ENCODE measurements at places on chromosomes 11 and 22.

DNA sequence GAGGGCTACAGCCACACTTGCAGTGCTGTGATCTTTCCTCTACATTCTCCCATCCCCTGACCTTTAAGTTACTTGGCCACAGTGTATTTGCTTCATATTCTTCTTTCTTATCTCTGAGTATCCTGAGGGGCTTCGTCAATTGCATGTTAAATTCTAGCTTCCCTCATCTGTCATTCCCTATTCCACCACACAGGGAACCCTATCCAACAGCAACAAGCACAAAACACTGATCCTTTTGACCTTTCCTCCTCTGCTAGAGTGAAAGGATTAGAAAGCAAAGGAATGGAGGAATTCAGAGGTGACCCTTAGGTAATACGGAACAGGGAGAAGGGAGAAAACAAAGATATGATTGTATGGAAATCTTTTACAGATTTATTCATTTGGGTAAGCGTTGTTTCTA is 1061.7 kb upstream of the TENM4 start:
- DNase-seq: no peak

DNA sequence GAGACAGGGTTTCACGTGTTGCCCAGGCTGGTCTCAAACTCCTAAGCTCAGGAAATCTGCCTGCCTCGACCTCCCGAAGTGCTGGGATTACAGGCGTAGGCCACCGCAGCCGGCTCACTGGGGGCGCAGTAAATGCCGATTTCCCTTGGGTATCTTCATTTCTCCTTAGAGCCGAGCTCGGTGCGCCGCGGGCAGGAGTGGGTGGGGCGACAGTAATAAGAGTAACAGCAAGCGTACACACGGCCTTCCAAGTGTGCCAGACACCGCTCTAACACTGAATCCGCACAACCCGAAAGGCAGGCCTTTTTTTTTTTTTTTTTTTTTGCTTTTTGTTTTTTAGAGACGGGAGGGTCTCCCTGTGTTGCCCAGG is 500 bp upstream of the ADSL start:
- DNase-seq: peak; percentile 37

DNA sequence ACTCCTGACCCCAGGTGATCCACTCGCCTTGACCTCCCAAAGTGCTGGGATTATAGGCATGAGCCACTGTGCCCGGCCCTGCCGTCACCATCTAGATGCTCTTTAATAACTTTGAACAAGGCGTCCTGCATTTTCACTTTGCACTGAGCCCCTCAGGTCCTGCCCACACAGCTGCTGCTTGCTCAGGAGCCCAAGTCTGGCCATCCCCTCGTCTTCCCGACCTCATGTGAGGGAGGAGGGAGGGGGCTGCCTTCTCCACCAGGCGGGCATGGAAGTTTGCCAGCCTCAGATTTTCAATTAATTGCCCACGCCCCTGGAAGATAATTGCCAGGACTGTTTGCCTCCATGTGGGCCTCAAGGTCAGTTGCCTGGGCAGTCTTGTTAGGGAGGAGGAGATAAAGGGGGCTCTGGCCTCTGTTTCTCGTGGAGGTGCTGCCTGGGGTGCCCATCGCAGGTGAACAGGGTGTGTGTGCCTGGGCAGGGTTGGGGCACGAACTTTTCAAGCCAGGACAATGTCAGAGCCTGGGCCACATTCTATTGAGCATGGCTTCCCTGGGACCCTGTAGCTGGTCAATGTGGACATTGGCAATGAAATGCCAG is 27.9 kb upstream of the MYEOV start:
- no peak for DNase-seq

DNA sequence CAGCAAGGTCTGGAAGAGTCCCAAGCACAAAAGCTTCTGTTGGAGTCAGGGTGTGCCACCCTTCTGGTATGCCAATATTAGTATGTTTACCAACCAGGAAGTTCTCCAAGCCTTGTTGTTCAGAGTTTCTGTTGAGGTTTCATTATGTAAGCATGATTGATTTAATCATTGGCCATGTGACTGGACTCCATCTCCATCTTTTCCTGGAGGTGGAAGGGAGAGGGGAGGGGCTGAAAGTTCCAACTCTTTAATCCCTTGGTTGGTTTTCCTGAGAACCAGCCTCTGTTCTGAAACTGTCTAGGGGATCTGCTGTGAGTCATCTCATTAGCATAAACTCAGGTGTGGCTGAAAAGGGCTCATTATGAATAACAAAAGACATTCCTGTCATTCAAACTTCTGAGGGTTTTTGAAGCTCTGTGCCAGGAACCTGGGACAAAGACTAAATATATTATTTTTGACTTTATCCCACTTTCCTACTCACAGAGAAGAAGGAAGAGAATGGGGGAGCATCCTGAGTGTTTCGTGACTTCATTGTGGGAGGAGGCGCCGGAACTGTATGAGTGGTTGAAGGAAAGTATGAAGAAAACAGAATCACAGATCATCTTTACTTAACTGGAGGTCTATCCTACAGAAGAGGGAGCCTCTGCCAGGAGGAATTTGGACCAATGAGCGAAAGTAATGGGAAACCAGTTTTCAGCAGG is 138.2 kb downstream of the NECTIN1 start:
- DNase-seq: peak; percentile 21

- DNase-seq: no peak
Measured at GRCh38 chr22:38144025-38144405, 33.5 kb upstream of the BAIAP2L2 start.

DNA sequence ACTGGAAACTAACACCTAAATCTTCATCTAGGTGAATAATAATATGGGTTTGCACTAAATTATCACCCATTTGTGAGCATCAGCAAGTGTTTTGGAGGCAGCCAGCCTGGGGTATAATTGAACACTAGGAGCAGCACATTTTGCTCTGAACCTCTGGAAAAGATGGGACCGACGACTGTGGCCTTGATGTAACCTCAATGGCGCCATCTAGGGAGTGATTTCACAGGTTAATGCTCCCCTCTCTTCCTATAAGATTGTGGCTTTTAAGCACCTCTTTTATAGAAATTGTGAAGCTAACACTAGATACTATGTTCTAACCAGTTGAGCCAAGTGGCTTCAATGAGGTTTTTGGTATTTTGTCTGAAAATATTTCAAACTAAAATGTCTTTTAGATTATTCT is 203.7 kb downstream of the NELL1 start:
- DNase-seq: no peak

- DNase-seq: no peak
Measured at GRCh38 chr22:45231293-45231692, 9.4 kb downstream of the KIAA0930 start.

DNA sequence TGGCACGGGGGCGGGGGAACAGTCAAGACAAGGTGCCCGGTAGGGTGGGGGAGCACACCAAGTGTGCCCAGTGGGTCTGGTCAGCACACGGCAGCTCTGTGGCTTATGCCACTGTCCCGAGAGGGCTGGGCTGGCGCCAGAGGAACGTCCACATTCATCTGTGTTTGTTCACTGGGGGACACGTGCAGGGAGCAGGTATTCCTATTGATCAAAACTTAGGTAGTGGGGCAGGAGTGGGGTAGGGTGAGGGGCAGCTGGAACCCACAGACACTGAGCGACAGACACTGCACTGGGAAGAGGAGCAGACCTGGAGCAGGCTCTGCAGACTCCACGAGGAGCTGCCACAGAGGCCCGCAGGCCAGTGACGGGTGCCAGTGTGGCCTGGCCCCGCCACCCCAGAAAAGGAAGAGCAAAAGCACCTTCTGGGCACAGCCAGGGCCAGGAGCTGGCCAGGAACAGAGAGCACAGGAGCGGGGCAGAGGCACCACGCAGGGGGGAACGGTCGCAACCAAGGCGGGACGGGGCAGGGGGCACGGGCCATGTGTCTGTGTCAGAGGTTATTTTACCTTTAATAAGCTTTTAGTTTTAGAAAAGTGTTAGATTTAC is 2.1 kb upstream of the MOB2 start:
- DNase-seq: no peak

DNA sequence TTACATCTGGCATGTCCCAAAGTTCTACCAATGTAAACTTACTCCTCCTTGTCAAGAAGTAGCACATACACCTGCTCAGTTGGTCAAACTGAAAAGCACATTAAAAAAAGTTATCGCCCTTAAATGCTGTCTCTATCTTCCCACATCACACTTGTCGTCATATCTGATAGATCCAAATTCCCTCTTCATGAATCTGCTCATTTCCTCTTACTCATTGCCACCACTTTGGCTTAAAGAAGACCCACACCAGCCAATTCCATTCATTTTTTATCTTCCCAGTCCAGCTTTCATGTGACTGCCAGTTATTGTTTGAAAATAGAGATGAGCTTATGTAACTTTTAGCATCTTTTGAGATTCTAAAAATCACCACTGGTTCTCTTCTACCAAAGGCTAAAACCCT is 305.9 kb upstream of the MTNR1B start:
- DNase-seq: no peak

DNA sequence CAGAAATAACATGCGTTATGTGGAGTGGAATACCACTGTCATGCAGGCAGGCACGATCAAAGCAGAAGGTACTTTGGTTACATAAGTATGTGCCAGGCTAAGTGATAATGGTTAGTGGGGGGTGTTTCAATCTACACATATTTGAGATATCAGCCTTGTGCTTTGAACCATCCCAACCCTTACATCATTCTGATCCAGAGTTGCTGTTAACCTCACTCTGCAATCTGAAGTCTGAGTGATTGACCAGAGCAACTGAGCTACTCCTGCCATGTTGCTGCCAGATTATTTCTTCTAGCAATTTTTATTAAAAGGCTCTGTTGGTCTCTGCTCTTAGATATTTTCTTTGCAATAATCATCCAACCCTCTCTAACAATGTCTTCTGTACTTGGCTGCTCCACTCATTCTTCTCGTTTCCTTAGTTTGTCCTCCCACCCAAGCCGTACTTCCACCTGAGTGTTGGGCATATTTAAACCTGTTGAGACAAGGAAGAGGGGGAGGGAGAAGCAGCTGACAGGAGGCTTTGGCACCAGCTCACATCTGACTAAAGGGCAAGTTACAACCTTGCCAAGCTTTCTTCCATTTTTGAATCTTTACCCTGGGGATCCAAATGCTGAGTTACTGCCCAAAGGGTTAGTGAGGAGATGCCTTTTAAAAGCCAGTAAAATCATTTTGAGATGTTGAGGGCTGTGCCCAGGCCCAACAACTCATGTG is 114.1 kb upstream of the SESN3 start:
- no peak for DNase-seq

DNA sequence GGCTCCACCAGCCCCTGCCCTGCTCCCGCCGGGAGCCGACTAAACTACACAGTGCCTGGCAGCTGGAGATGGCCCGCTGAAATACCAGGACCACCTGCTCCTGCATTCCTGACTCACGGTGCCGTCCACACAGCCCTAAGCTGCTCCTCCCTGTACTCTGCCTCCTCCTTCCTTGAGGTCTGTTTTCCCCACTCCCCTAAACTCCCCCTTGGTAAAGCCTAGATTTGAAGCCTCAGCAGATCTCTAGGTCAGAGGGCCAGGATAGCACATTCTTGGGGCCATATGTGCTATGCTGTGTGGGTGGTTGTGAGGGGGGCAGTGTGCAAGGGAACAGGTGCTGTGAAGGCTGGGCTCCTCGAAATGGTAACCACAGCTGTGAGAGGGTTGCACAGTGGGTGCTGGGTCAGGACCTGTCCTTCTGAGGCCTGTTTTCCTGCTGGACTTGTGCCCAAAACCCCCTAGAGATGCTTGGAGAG is 9.7 kb downstream of the LRFN4 start:
- no peak for DNase-seq

DNA sequence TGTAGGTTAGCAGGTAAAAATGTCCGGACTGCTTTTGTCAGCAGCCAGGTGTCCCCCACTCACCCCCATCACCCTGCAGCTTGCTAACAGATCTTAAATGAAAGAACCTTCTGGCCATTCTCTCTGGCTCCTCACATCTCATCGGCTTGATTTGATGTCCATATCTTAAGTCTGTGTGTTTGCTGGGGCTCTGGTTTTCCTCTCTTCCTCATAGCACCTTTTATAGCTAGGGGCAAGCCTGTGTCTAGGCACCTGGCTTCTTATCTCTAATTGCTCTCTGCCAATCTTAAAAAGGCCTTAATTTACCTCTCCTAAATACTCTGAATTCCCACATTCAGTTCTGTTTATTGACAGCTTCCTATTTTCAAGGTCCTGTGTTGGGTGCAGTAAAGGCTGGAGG is 72.0 kb downstream of the ARHGAP42 start:
- DNase-seq: no peak

DNA sequence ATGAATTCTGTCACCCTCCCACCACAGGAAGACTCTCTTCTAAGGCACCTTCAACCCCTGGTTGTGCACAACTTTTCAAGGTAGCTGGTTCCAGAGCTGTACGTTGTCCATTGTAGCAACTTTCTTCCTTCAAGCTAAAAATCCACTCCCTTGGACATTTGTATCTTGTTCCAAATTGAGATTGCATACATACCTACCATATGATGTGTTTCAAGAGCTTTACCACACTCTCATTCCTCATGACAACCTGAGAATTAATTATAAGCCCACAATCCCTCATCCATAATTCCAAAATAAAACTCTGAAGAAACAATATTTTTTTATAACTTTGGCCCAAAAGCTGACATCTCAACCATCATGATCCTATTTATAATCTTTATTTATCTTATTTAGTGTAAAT is 3.0 kb downstream of the OR52W1 start:
- DNase-seq: peak; percentile 29

DNA sequence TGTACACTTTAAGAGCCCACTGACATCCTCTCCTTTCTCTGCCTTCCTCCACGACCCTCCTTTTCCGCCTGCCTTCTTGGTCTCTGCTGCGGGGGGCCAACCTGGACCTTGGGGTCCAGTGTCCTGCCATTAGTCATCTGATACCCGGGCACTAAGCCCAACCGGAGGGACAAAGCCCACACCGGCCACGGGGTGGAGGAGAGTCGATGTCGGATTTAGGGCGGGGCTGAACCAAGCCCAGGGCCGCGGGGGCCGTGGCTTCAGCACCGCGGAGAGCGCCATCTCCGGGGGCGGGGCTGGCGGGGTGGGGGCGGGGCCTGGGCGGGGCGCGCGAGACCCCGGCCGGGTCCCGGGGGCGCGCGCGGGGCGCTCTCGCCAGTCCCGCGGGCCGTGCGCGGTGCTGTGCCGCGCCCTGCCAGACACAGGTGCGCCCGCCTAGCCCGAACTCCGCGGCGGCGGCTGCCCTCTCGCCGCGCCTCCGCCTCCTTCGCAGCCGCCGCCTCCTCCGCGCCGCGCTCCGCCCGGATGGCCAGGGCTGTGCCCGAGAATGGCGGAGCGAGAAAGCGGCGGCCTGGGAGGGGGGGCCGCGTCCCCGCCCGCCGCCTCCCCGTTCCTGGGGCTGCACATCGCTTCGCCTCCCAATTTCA is at the start of gene MAPK8IP1:
Gene MAPK8IP1 (plus strand): TSS at position 378 of the 647 bp plus-strand sequence. CDS start 170 bp downstream, at position 548.
- peak; percentile 19 for DNase-seq

GRCh38 chr22:37538590-37539357 is 19.6 kb upstream of the CARD10 start:
- DNase-seq: peak; percentile 94

DNA sequence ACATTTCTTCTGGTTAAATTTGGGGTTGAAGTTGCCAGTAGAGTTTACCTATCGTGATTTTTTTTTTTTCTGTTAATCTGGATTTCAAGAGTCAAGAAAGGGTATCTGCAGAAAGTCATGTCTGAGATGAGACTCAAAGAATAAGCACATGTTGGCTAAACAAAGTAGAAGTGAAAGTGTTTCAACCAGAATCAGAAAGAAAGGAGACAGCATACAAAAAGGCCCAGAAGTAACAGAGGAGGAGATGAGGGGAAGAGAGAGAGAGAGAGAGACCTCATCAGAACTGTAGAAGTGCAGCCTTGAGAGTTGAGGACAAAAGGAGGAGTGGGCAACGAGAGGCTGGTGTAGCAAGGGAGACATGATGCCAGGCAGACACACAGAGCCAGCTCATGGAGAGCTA is 54.9 kb downstream of the SVIP start:
- DNase-seq: no peak

GRCh38 chr11:77752516-77752915 is 68.0 kb downstream of the RSF1 start:
- DNase-seq: peak; percentile 19

GRCh38 chr22:38699143-38699542 is 1.6 kb downstream of the JOSD1 start:
- no peak for DNase-seq

All from fibroblast of mammary gland (primary cell).